ENCODE measurements at places on chromosomes 1 and 21.
A peak's percentile ranks its signal among the peaks of the same experiment; 100 is the strongest.

GRCh38 chr21:43590194-43590593 is 69.1 kb downstream of the HSF2BP start:
- no peak for DNase-seq

GRCh38 chr1:83818916-83819315 is 180.0 kb downstream of the TTLL7 start:
- DNase-seq = peak; percentile 90

DNA sequence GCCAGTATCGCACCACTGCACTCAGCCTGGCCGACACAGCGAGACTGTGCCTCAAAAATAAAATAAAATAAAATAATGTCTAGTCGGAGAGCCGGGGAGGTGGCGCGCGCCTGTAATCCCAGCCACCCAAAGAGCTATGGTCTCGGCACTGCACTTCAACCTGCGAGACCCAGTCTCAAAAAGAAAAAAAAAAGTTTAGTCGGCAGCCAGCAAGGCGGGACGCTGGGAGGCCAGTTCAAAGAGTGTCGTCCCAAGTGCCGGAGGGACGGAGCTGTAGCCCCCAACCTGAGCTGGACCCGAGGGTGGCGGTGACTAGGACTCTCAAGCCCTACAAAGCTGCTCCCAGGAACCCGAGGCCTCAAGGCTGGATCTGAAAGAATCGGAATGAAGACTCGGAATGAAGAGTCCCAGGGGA is 632 bp upstream of the FALEC start:
- no peak for DNase-seq

DNA sequence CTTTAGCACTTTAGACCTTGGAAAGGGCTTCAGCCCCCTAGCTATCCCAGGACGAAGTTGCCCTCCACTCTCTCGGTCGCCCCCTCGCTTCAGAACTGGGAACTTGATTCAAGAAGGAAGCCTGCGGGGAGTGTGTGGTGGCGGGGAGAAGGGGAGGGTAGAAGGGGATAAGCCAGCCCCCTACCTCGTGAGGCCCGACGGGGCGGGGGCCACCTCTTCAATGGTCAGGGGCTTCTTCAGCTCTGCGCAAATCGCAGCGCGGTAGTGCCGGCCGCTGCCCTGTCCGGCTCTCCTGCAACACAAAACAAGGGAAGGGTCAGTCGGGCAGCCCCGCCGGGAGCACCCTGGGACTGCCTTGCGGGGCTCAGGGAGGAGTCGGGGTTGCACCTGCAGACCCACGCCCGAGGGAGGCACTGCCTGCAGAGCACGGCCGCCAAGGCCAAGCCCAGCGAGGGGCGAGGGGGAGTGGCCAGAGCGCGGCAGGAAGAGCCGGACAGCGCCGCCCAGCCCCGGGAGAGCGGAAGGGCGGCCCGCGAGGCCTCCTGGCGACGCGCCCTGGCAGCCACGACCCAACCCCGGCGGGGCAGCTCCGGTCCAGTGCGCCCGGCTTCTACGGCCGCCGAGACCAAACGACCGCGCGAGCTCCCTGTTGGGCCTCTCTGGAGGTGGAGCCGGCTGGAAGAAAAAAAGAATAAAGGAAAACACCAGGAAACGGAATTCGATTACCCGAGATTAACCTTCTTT is 56.2 kb upstream of the RASAL2 start:
- peak; percentile 79 for DNase-seq

DNA sequence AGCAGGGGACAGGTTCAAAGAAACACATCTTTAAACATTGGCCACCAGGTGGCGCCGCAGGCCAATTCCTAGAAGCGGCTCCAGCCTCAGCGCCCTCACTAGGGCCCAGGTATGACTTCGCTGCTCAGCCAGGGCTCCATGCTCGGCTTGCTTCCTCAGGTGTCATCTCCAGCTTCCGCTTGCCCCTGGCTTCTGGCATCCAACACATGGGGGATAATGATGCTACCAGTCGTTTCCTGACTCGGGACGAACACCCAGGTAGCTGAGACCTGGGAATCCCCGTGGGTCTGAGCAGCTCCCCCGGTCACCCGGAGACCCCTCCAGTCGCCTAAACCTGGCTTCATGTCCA is 8.5 kb upstream of the MEX3A start:
- peak; percentile 69 for DNase-seq

- DNase-seq = peak; percentile 69
These were observed 252.4 kb upstream of the DUSP10 start for GRCh38 chr1:221994274-221994698.

DNA sequence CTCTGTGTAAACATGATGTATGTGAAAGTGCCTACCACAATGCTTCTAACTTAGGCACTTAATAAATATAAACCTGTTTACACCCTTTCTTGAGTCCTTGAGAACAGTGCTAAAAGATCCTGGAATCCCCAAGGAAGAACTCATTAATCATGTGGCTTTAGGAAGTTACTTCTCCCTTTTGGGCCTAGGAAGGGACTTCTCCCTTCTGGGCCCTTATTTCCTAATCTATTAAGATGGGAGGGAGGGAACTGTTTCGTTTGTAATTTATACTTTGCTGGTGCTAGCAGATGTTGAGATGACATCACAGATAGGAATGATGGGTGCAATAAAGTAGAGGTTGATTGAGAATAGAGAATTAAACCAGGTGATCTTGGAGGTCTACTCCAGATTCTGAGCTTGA is 1.2 kb downstream of the BTF3L4 start:
- peak; percentile 77 for DNase-seq

DNA sequence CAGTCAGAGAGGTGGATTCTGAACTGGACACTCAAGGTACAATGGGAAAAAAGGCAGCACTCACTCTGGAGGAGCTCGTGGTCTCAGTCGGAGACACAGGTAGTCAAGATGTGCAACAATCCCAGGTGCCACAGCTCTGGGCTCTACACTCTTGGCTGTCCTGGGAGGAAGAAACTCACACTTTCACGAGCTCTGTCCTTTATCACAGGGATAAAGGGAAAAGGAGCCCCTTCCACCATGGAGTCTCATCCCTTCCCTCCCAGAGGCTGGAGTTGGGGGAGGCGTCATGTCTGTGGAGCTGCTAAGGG is 20.3 kb downstream of the CDK18 start:
- DNase-seq = no peak

DNA sequence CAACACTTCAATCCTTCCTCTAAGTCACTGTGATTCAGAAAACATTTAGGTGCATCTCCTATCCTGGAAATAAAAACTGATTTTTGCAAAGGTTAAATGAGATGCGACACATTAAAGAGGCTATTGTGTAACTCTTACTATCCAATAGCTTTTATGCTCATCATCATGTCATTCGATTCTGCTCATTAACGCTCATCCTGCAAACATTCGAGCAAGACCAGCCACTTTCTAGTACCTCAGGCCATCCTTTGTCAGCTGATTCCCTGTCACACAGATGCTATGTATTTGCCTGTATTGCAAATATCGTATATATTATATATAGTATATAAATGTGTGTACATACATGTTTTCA is 131.6 kb downstream of the TLR5 start:
- no peak for DNase-seq

- no peak for DNase-seq
These were observed 15.9 kb upstream of the IFNAR1 start for GRCh38 chr21:33308586-33309490.

DNA sequence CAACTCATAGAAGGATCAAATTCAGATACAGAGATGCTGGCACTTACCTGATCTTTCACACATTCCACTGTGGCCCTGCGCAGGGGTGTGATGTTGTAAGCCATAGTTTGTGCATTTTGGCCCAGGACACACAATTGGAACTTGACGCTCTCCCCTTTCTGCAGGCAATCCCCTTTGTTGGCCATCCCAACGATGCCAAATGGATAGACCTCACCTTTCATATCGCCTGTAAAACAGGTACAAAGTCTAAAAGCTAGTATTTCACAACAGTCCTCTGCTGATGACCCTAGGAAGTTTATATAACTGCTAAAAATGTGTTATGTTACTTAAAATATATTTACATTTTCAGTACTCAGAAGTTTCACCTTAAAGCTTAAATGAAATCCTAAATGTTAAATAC is 3.9 kb upstream of the NRAS start:
- DNase-seq = no peak

- DNase-seq = no peak
These were observed 15.6 kb downstream of the UTP11 start for GRCh38 chr1:38028105-38028591.

GRCh38 chr1:190847166-190847565 is 369.5 kb upstream of the BRINP3 start:
- DNase-seq = no peak
